ENCODE measurements at places on chromosomes 16 and 17.

GRCh38 chr16:2691491-2692248 lies 9.3 kb downstream of the KCTD5 start:
- no peak for DNase-seq

GRCh38 chr17:5429191-5429887 lies 9.4 kb downstream of the RPAIN start:
- DNase-seq: no peak

DNA sequence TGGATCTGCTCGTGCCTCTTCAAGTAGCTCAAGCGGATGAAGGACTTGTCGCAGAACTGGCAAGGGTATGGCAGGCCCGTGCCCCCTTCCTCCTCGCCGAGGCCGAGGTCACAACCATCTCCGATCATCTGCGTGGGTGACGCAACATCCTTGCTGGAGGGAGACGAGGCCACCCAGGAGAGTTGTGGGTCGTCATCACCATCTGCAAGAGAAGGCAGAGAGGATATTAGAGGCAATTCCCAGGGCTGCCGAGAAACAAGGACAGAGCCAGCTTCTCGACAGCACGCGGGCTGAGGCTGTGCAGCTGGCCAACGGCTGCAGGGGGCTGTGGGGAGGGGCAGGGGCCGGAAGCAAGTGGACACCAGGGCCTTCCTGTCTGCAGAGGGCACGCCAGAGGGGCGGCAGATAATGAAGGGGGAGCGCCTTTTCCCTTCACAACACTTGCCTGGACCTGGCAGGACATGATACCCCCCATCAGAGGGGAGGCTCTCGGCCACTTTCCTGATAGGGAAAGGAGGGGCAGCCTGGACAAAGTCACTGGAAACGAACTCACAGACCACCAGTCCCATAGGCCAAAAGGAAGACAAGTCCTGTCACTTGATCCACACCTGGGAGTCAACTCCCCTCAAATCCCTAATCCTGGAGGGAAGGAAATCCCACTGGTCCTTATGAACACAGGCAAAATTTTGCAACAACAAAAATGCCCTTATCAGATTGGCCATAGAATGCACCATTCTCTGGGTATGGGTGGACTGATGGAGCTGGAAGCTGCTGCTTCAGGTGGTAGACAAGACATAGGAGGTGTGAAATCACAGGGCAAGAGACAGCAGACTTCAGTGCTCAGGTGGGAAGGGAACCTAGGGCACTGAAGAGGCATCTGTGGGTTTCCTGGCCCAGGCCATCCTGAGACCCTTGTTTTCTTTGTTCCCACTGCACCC lies 217.0 kb downstream of the ZNF423 start:
- no peak for DNase-seq

DNA sequence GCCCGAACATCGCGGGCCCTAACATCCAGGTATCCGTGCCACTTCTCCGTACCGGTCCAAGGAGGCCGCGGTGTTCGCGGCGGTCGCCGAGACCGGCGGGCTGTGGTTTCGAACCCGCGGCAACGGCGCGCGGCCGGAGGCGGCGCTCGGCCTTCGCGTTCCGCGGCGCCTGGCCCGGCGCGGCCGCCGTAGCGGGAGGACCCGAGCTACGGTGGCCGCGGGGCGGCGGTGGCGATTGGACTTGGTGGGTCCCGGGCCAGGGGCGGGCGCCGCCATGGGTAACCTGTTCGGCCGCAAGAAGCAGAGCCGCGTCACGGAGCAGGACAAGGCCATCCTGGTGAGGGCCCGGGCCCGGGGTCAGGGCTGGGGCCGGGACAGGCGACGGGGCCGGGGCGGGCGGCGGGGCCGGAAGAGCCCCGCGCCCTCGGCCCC lies at the start of gene CHMP6:
CHMP6 (plus strand) TSS at position 197 of the 432 bp plus-strand sequence; CDS start at position 275, 78 bp downstream.
- DNase-seq: peak; percentile 29

GRCh38 chr17:66459811-66460270 lies 157.4 kb downstream of the PRKCA start:
- DNase-seq: peak; percentile 72

GRCh38 chr16:72188541-72188940 lies 16.6 kb upstream of the PMFBP1 start:
- DNase-seq: no peak

DNA sequence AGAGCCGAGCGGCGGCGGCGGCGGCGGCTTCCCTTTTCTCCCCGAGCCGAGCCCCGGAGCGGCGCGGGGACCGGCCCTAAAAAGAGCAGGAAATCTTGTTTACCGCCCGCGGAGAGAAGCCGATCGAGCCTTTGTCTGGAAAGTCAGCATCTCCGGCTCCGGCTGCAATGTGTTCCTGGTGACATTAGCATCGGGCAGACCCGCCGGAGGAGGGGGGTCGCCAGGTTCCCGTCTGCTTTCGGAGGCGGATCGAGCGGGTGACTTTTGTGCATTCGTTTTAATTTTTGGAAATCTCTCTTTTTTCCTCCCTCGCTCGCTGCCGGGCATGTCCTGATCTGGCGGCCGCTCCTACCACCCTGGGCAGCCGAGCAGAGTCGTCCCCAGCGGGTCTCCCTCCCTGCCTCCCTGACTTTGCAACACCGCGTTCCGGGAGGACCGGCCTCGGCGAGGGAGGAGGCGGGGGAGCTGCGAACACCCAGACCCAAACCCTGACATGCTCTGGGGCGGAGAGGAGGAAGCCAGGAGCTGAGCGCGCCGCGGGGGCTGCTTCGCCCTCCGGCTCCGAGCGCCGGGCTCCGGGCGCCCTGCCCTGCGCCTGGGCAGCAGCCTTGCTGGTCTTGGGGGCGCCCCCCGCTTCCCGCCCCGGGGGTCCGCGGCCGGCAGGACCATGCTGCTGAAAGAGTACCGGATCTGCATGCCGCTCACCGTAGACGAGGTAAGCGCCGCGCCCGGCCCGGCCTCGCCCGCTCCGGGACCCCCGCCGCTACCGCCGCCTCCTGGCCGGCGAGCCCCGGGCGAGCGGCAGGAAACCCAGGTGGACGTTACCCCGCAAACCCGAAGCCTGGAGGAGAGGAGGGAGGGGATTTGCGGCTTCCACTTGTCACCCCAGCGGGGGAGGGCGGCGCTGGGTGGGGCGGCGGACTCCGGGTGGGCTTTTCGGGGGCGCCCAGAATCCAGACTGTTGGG lies 690 bp downstream of the PITPNC1 start:
- peak; percentile 17 for DNase-seq

DNA sequence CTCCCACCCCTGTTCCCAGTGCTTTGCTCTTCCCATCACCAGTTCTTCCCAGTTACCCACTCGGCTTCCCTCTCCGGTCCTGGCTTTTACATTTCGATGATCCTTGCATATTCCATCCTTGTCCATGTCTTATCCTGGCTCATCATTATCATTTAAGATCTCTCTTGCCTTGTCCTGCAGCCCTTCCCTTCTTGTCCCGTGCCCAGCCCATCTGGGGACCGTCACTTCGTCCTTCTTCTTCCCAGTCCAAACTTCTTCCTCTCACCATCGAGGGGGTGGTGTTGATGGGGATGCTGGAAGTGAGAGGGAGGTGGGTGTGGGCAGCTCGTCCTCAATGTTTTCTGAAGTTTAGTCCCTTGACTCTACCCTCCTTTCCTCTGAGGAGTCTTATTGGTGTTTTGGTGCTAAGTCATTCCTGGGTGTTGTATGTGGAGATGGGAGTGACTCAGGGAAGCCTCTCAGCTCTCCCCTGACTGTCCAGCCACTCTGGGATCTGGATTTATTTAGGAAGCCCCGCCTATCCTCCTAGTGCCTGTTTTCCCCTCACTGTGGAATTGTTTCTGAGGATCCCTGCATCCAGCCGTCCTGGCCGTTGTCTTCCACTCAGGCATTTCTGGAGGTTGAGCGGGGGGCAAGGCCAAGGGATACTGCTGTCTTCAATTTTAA lies 975 bp downstream of the SNX29 start:
- peak; percentile 24 for DNase-seq

DNA sequence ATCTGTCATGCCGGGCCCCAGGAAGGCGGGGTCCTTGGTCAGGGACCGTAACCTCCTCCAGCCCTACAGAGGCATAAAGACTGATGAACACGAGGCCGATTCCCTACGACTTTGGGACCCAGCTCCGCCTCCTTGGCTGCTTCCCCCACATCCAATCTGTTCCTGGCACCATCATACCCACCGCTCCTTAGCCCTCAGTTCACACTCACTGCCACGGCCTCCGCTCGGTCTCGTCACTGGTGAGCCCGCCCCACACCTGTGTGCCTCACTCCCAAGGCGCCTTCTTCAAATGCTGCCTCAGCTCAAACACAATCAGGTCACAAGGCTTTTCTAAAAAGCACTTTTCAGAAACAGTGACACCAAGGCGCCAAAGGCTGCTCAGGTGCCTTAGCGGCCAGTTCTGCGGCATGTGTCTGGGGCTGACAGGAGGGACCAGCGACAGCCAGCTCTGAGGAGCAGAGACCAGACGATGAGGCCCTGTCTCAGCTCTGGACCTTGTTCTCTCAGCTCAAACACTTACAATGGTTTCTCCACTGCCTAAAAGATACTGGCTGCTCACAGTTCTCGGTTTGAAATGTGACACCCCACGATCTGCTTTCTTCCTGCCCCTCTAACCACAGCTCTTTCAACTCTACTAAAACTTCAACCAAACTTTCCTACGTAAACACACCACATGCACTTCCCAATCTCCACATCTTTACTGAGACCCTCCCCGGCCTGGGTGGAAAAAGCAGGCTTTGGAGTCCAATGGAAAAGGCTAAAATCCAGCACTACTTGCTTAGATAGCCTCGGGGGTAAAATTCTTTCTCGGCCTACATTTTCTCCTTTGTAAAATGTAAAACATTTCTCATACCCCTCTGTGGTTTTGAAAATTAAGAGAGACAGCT lies 33.2 kb downstream of the CYB5D2 start:
- no peak for DNase-seq

GRCh38 chr17:17966399-17966798 lies 5.8 kb downstream of the TOM1L2 start:
- DNase-seq: no peak

DNA sequence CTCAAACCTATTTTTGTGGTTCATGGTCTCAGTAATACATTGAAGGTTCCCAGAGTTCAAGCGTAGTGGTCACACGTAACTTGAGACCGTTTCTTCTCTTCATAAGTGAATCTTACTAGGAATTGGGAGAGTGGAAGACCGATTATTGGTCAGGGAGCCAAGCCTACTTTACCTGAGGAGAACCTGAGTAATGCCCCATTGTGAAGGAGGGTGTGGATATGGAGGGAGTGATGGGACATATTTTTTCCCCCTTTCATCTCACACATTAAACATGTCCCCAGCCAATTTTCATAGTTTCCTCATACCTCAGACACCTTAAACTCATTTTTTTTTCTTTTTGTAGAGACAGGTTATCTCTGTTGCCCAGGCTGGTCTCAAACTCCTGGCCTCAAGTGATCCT lies 8.9 kb downstream of the GEMIN4 start:
- no peak for DNase-seq

DNA sequence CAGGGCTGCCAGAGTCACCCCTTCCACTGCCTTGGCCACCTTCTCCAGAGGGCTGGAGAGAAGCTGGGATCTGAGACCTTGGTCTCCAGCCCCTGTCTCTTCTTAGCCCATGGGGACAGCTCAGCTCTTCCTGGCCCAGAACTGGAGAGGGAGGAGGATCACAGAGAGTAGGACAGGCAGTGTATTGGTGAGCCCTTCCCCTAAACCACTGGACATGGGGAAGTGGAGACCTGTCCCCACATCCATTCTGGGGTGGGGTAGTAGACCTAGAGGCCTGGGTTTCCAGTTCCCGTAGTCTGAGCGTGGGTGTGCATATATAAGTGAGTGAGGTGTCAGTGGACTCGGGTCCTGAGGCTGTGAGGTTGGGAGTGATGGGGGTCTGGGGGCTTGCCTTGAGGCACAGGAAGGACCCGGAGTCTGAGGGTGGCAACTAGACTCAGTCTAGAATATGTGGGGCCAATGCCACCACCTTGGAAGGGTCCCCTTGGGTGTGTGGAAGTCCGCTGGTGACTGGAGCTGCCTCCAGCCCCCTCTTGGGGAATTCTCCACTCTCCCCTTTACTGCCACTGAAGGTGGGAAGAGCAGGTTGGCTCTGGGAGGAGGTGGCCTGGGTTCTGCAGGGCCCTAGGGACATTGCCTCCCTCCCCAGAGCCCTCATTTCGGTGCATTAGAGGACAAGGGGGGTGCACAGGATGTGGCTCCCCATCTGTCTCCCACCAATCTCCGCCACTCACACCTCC lies 19.9 kb downstream of the GJD3 start:
- DNase-seq: no peak

GRCh38 chr17:76793775-76794174 lies 55.9 kb downstream of the MFSD11 start:
- DNase-seq: no peak

DNA sequence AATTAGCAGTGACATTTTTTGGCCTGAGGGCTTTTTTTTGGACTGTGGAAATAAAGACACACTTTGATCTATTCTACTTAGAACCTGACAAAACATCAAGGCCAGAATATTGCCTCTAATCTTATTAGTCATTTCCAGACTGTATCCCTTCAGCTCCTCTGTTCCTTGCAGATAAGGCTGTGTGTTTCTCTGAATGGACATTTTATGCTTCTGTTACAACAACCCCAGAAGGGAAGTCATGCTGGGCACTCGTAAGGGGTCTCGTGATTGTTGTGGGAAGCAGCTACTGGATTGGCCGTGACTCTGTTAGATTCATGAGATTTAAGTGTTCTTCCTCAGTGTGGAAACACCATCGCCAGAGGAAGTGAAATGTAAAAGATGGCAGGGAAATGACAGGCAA lies 31.6 kb upstream of the HS3ST2 start:
- no peak for DNase-seq

DNA sequence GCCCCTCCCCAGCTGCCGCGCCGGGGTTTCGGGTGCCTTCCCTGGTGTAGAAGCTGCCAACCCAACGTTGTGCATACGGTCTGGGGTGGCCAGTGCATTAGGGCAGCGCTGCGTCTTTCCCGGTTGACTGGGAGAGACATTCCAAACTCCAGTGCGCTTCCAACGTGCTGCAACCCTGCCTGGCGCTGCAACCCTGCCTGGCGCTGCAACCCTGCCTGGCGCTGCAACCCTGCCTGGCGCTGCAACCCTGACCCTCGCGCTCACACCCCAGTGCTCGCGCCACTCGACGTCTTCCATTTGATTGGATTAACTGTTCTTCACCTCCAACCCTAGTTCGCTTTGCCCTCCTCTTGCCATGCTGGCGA lies 488 bp upstream of the HAP1 start:
- no peak for DNase-seq

- DNase-seq: no peak
These were observed 370.1 kb upstream of the ZFHX3 start for GRCh38 chr16:73418051-73418450.

GRCh38 chr16:23424292-23424958 lies 28.6 kb downstream of the COG7 start:
- DNase-seq: no peak

- DNase-seq: no peak
These were observed 59.1 kb downstream of the PIPOX start for GRCh38 chr17:29102046-29102445.

GRCh38 chr17:61390479-61390791 lies 9.2 kb upstream of the TBX2 start:
- DNase-seq: no peak

Data from T1000 (cell line).